ENCODE measurements at places on chromosomes 13 and 19. TPM values are rescaled to one million over a fixed set of nuclear protein-coding genes. Genes with fewer than 3 reads are reported as not detected.

DNA sequence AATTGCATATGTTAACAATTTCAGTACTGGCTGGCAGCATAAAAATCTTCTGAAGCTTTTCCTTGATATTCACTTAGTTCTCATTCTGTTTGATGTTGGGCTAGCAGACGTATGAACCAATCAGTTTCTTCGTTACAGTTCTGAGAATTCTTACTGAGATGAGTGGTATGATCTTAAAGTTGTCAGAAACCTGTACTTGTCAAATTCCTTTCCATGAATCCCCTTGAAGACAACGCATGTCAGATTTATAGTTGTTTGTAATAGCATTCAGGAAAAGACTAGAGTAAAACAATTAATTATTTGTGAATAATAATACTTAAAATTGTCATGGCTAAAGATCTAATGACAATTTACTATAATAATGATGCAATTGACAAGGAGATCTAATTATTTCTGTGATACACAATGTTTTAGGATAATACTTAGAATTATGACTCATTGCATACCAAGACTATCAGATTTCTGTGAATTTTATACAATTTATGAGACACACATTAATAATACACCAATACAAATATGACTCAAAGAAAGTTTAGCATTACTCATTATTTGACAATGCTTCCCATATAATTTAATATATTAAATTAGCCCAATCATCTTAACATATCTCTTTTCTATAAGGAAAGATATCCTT lies 447.2 kb downstream of the RFC3 start:
- no peak overlapping the region for H3K4me3 ChIP-seq
- H3K4me1 ChIP-seq = no peaks in the 10 kb centered on the region
- no peak for DNase-seq

DNA sequence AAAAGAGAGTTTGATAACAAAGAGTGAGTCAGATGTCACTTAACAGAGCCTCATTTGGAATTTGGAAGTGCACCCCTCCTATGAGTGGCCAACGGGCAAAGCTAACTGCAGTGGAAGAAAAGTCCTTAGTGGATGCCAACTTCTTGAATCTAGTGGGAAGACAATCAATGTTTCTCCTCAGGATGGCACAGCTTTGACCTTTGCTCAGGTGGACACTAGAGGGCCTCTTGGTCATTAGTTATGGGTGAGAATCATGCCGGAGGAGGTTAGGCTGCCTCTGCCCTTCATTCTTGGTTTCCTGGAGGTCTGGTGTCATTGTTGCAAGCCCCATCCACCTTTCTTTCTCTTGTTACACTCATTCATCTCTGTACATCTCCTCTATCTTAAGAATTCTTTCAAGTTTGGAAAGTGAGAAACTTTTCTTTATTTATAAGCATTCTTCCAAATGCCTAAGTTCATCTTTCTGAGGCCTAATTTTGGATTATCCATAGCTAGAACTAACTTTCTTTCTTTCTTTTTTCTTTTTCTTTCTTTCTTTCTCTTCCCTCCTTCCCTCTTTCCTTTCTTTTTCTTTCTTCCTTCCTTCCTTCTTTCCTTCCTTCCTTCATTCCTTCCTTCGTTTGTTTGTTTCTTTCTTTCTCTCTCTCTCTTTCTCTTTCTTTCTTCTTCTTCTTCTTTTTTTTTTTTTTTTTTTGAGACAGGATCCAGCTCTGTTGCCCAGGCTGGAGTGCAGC lies 327.2 kb upstream of the TSHZ3 start:
- H3K36me3 ChIP-seq = no peaks in the 10 kb centered on the region
- H3K4me3 ChIP-seq = no peak overlapping the region
- no peak overlapping the region for H3K27ac ChIP-seq
- peaks cover 3% of the 10 kb centered on the region for H3K27me3 ChIP-seq
- no peaks in the 10 kb centered on the region for H3K4me1 ChIP-seq

The GJA3 gene
- total RNA-seq = 1.6 TPM

DNA sequence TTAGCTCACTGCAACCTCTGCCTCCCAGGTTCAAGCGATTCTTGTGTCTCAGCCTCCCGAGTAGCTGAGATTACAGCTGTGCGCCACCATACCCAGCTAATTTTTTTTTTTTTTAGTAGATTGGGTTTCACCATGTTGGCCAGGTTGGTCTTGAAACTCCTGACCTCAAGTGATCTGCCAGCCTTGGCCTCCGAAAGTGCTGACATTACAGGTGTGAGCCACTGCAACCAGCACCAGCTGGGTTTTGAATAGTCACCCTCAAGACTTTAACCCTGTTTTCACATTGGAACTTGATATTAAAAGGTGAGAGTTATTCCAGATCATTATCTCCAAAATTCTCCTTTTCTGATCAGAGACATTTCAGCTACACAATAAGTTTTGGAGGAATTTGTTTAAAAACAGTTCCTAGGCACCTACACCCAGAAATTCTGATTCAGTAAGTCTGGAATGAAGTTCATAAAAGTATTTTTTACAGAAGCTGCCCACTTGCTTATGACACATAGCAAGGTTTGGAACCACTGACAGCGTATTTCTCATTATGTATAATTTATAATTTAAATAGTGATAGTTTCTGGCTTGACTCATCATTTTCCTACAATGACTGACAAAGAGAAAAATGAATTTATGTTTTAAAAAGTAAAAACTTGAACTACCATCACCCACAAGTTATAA lies 417.3 kb downstream of the DIAPH3 start:
- no peaks in the 10 kb centered on the region for H3K36me3 ChIP-seq
- H3K27ac ChIP-seq = no peak overlapping the region
- H3K4me1 ChIP-seq = no peaks in the 10 kb centered on the region
- DNase-seq = no peak
- H3K4me3 ChIP-seq = no peak overlapping the region

The MIA gene
- total RNA-seq = 2.2 TPM
